ENCODE measurements at places on chromosomes 16 and 17.
A peak's percentile ranks its signal among the peaks of the same experiment; 100 is the strongest.

DNA sequence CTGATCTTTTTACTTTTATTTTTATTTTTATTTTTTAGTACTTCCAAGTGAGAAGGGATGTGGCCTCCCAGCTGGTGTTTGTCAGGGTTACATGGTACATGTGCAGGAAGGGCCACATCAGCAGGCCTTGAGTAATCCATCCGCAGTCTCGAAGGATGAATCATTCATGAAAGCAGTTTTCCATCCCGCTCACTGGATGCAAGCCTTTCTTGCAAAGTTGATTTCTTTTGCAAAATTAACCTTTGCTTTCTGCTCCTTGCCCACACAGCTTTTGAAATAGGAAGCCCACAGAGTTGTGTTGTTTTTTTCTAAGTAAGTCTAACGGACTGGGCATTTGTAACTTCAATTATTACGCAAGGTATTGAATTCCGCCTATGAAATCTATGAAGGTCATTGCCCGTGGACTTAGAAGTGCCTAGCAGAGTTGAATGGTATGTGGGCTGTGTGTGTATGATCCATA, 157.4 kb downstream of the PRKCA start:
- peak; percentile 99 for DNase-seq

DNA sequence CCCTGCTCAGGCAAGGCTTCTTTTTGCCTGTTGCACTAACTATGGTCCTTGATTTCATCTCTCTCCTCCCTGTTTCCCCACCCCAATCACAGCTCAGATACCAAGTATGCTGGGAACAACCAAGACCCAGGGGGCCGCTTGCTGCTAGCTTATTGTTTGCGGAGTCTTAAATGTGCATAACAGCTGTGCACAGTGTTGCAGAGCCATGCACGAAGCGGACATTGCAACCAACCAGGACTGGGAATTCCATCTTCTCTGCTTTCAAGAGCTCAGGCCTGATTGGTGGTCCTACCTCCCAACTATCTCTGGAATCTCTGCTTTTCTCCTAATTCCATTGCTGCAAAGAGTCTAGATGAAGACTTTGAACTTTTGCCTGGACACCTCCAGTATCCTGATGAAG, 281.3 kb upstream of the TNRC6C start:
- DNase-seq: no peak

DNA sequence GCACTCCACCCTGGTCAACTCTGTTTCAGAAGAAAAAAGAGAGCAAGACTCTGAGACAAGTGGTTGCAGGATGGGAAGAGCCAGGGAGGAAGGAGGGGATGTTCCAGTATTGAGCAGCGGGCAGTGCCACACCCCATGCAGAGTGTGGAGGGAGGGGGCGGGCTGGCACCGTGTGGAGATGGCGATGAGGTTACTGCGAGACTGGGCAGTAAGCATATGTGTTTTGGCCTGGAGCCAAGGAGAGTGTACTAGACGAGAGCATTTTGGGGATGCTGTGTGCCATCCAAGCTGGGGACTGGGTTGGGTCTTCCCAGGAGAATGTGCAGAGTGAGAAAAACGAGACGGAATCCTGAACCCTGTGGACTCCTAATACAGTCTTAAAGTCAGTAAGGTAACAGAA, 3.4 kb downstream of the TBC1D24 start:
- DNase-seq: no peak

GRCh38 chr17:51056813-51057510, 63.7 kb downstream of the SPAG9 start:
- DNase-seq: peak; percentile 99

- no peak for DNase-seq
These were observed 3.7 kb downstream of the ARHGAP27 start for GRCh38 chr17:45428931-45429338.

DNA sequence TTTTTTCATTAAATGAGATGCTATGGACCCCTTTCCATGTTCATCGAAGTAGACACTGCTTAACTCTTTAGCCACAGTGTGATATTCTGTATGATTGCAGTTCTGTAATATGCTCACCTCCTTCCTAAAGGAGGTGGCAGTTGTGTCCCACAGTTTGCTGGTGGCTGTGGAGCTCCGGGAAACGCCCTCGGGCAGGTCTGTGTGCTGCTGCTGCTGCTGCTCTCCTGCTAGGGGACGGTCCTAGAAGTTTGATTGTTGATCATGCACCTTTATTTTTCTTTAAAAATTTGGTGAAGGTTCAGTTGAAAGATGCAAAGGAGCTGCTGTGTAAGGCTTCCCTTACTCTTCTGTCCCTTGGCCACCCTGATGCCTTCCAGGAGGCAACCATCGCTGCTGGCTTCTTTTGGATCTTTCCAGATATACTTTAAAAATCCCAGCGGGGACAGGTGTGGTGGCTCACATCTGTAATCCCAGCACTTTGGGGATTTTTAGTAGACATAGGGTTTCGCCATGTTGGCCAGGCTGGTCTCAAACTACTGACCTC, 8.4 kb upstream of the CLEC18A start:
- no peak for DNase-seq

DNA sequence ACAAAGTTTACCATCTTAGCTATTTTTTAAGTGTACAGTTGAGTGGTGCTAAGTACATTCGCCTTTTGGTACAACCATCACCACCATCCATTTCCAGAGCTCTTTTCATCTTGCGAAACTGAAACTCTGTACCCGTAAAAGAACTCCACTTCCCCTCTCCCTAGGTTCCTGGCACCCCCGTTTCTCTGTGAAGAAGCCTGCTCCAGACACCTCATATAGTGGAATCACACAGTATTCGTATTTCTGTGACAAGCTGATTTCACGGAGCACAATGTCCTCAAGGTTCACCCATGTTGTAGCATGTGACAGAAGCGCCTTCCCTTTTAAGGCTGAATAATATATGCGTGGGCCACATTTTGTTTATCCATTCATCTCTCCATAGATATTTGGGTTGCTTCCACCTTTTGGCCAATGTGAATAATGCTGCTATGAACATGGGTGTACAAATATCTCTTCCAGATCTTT, 54.2 kb upstream of the MAP3K14 start:
- peak; percentile 39 for DNase-seq

DNA sequence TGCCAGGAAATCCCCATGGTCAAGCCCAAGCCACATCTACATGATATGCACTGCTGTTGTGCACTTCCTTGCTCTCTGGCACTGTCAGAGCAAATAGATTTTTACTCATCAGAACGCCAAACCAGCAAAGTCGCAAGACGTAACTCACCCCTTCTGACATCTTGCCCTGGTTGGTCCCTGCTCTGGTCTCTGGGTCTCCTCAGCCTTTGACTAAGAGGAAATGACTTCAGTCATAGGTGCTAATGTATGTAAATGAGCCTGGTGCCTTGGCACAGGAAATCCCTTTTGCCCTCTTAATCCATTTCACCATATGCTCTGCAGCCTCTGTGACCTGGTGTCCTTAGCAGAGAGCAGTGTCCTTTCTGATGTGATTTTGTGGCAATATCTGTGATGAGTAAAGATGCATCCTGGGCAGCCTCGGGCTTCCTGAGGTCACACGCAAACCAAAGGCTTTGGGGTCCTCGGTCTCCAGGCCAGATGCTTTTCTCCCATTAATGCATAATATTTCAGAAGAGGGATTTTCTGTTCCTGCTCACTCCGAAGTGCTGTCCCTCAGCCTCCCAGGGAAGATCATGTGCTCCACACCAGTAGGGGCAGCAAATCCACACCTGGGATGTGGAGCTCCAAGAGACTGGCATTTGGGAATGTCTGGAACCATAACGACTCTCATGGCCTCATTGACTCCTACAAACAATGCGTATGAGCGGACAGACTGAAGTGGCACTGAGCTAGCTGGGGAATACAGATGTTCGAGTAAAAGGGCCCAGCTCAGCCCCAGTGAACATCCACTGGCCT, 66.9 kb downstream of the GP2 start:
- DNase-seq: no peak

DNA sequence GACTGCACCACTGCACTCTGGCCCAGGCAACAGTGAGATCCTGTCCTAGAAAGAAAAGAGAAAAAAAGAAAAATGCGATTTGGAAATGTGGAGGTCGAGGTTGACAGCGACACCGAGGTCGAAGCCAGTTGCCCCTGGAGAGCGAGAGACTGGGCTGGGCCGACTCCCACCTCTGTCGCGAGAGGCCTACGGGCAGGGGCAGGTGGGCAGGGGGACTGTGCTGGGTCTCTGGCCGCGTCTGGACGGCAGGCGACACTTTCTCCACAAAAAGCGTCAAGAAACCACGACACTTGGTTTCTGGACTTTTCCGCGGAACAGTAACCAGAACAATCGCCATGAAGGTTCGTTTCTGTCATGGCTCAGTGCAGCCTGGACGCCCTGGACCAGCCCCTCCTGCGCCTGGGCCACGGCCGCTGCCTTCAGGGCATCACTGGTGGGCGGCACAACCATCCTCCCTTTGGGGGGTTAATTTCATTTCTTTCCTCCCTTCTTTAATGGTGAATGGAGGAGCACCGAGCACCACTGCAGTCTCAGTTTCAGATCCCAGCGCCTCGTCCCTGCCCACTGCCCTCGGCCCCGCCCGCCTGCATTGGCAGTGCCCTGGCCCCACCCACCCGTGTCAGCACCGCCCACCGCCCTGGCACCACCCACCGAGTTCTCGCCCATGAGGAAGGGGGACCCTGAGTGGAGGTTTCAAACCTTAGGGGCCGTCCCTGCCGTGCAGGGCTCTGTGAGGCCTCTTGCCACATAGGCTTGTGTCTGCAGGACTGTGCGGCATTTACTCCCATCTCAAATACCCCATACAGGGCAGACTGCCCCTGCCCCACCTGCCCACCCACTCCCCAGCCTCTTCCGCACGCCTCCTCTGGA, 18.5 kb upstream of the CDH15 start:
- DNase-seq: no peak

- no peak for DNase-seq
These were observed 10.3 kb downstream of the MRC2 start for GRCh38 chr17:62637809-62638208.

DNA sequence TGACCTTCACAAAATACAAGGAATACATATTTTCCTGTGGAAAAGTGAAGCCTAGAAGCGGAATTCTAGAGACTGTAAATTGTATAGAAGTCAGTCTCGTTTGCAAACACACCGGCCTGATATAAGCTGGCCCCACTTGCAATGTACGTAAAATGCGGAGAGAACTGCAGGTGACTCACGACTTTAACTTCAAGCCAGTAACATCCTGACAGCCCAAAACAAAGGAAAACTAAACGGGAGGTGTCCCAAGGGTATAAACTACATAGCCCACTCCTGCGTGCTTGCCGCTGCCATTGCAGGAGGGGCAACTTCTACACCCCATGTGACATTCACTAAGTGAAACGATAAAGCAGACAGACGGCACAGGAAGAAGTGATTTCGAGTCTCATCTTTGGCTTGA, 101.6 kb downstream of the CYTH1 start:
- peak; percentile 68 for DNase-seq

DNA sequence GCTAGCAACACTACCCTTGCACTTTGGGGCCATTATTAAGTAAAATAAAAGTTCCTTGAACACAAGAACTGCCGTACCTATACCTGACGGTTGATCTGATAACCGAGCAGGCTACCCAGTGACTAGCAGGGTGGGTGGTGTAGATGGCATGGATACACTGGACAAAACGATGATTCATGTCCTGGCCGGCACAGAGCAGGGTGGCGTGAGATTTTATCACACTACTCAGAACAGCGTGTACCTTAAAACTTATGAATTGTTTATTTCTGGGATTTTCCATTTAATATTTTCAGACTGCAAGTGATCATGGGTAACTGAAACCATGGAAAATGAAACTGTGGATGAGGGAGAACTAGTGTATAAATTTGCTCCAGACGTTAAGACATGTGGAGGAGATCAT, 41.0 kb upstream of the MSI2 start:
- peak; percentile 86 for DNase-seq

DNA sequence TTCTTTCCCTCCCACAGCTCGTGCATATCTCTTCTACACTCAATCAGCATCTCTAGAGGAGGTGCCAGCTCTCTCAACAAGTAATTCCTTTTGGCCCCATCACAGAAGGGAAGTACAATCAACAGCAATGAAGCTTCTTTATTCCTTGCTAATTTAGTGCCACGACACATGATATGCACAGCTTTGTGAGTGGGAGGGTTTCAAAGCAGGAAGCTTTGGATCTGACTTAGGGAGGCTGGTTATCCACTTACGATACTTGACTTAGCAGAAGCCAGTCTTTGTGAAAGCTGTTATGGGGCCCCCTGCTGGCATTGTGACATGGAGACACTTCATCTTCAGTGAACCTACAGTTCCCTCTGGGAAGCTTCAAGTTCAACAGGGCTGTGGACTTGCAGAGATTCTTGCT, 81.0 kb downstream of the TMEM100 start:
- DNase-seq: peak; percentile 71

DNA sequence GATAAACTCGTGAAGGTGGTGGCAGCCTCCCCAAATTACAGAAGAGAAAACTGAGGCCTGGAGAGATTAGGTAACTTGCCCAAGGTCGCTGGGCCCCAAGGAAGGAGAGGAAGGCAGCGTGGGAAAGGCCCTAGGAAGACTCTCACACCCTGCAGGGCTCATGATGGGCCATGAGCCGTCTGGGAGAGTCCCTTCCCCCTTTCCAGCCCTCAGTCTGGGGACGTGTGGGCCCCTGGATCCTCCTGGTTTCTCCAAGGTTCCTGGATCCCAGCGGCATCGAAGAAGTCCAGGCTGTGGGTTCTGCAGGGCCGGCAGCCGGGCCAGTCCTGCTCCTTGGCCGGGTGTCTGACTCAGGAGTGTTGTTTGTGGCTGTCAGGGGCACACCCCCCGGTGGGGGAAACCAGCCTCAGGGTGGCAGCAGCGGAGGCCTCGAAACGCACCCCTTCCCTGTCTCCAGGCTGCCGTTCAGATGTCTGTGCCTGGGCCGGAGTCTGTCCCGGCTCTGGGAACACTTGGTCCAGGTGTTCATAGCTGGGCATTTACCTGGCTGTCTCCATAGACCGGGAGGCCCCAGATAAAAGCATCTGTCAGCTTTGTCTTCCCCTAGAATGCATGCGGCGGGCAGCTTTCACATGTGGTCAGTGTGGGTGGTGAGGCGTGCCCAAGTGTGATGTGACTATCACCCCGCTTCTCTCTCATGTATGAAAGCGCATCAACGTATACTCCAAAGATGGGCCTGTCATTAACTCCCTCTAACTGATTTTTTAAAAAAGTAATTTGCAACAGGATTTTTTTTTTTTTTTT, 3.7 kb upstream of the RAP1GAP2 start:
- DNase-seq: no peak

DNA sequence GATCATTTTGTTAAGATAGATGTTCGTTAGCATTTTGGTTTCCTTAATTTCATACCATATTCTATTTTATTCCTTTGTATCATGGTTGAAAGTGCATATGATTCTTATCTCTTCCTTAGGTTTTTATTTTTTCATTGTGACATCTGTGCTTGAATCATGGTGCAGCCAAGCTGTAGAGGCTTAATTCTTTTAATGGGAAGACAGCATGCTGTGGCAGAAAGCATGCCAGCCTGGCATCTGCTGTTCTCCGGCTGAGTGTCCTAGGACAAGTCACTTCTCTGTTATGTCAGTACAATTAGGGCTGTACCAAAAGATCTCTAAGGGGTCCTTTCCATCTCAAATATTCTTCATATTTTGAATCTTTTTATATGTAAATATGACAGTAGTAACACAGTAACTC, 68.5 kb upstream of the PMFBP1 start:
- DNase-seq: no peak

GRCh38 chr16:68658341-68658973, 13.3 kb downstream of the CDH3 start:
- DNase-seq: peak; percentile 68

GRCh38 chr16:1261131-1261892, 5.4 kb downstream of the TPSD1 start:
- no peak for DNase-seq

GRCh38 chr17:80941743-80942422, 49.8 kb upstream of the CHMP6 start:
- DNase-seq: no peak

- DNase-seq: no peak
These were observed 91.7 kb downstream of the BCAS3 start for GRCh38 chr17:60769327-60769726.

GRCh38 chr16:58501242-58502131, 1.5 kb downstream of the NDRG4 start:
- no peak for DNase-seq

Data from amniotic epithelial cell (primary cell).